ENCODE measurements at places on chromosomes 12 and 14.

DNA sequence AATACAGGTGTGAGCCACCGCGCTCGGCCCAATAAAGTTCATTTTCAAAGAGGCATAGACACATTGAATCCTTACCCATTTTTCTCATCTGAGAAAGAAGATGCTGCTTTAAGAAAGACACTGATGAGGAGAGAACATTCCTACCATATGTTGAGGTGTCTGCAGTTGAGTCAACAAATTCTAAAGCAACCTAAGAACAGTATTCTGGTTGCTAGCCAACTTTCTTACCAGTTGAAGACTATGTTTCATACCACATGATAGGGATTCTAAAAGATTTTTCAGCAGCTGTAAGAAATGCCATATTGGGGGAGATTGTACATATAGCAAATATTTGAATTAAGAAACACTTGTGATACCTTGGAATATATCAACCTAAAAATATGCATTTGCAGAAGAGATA is 160.1 kb downstream of the SRGAP1 start:
- no peak for DNase-seq

DNA sequence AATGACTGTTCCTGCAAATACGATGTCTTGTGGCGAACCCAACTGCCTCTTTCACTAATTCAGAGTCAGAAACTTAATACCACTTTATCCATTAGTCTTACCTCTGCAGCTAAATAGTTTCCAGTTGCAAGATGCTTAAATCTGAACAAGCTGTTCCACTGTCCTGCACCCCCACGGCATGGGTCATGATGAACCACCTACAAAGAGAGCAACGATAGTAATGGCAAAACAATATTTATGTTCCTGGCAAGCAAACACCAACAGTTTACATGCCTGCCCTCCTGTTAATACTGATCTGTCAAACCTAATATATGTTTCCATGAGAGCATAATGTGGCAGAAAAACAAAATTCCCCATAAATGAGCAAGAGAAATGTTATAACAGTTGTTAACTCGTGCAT is 121.9 kb downstream of the ITPR2 start:
- no peak for DNase-seq

GRCh38 chr12:85562765-85563164 is 273.4 kb downstream of the RASSF9 start:
- no peak for DNase-seq

DNA sequence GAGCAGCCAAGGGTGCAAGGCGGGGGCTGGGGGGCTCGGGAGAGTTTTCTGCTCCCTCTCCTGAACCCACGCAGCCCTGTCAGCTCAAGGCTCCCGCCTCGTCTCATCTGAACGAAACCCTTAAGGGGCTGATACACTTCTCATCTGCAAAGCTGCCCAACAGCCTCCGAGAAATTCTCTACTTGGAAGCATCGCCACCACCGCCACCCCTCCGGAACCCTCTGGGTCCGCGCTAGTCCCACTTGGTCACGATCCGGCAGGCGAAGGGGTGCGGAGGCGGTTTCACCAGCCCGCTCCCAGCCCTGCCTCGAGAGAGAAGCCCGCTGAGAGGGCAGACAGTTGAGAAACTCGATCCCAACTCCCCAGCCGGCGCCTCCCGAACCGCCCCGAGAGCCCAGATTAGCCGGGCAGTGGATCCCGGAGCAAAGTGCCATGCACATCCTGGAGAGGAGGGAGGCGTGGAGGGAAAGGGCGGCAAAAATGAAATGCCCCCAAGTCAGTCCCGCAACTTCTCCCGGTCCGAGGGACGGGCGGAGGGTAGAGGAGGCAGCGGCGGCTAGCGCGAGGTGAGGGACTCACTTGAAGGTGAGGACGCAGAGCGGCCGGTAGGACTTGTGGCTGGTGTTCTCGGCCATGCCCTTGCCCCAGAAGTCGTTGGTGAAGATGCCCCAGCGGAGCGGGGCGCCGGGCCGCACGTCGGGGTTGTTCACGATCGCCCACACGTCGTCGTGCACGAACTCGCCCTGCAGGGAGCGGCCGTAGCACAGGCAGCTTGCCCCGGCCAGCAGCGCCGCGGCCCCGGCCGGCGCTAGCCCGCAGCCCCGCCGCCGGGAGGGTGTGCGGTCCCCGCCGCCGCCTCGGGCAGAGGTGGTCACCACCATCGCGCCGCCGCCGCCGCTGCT is 620 bp downstream of the TMTC1 start:
- DNase-seq = no peak

- no peak for DNase-seq
Measured at GRCh38 chr14:95155045-95155444, 2.3 kb downstream of the DICER1 start.

GRCh38 chr14:24831677-24832076 is 197.7 kb upstream of the GZMB start:
- DNase-seq = no peak

GRCh38 chr12:57467915-57468314 is 8.3 kb downstream of the GLI1 start:
- DNase-seq = no peak

Data from T-cell (primary cell).